Adrenal gland (tissue), 19 donors: ENCODE measurements at places on chromosomes 13 and 19. TPM values are rescaled to one million over a fixed set of nuclear protein-coding genes. Genes with fewer than 3 reads are reported as not detected.

DNA sequence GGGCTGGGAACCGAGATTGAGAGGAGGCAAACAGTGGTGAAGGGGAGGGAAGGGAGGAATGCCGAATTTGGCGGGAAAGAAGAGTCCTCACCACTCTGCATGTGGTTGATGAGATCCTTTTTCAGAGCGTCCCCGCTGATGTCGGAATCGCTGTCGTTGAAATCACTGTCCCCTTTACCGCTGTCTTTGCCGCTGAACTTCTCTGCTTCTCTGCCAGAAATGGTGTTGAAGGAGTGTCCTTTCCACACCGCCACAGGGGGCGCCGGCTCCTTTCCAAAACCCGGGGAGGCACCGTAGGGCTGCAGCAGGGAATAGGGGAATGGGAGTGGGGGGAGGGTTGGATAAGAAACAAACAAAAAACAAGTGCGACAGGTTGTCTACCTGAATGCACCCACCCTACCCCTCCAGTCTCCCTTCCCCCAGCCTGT lies 3.1 kb downstream of the PCDH8 start:
- no peaks in the 10 kb centered on the region for H3K4me1 ChIP-seq
- H3K36me3 ChIP-seq = no peaks in the 10 kb centered on the region
- H3K27ac ChIP-seq = no peak overlapping the region
- no peak overlapping the region for H3K4me3 ChIP-seq
- DNase-seq = no peak

DNA sequence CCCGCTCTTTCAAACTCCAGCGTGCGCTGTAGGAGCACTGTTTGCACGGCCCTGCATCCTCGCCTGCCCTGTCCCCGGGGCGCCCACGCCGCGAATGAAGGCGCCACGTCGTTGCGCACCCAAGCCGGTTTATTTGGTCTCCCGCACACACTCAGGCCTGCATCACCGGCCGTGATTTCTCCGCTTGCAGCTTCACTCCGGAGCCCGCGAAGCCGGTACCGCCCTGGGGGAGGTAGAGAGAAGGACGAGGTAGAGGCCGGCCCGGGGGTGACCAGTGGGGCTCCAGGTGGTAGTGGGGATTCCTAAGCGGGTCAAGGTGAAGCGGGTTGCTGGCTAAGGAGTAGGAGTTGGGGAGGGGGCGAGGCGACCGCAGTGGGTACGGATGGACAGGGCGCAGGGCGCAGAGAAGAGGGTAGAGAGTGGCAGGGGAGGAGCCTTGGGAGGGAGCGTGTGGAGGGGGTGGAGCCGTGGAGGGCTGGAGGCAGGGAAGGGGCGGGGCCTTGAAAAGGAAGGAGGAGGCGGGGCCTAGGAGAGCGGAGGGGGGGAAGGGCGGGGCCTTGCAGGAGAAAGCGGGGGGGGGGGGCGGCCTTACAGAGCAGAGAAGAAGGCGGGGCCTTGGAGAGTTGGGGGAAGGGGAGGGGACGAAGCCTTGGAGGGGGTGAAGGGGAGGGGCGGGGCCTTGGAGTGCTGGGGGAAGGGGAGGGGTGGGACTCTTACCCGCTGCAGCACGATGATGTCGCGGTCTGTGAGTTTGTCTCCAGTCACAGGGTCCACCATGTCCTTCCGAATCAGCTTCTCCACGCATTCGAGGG lies 24.6 kb downstream of the NOSIP start:
- no peaks in the 10 kb centered on the region for H3K27me3 ChIP-seq
- H3K4me3 ChIP-seq = no peak overlapping the region
- H3K4me1 ChIP-seq = peaks cover 19% of the 10 kb centered on the region
- peaks cover 39% of the 10 kb centered on the region for H3K36me3 ChIP-seq
- peak overlapping the region; percentile 59 for H3K27ac ChIP-seq
- peak; percentile 90 for DNase-seq

Gene FLT3LG
- polyA plus RNA-seq = 24.7 TPM

DNA sequence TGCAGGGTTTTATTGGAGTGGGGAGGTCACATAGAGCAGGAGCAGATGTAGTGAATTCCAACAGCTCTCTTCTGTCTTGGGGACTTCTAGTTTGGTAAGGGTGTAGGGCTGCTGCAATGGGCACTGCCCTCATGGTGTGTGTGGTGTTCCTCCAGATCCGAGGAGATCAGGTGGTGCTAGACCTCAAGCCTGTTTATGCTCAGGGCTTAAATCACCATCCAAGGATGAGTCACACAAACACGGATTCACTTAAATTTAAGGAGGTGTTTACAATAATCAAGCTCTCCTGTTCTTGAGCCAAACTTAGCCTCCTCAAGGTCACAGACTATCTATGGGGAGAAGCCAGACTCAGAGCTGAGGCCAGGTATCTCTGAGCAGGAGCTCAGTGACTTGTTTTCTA lies 23.0 kb downstream of the HS6ST3 start:
- no peak for DNase-seq
- no peak overlapping the region for H3K27ac ChIP-seq
- H3K4me3 ChIP-seq = no peak overlapping the region
- no peaks in the 10 kb centered on the region for H3K36me3 ChIP-seq
- no peaks in the 10 kb centered on the region for H3K4me1 ChIP-seq

Gene HCN2
- polyA plus RNA-seq = 2.5 TPM

DNA sequence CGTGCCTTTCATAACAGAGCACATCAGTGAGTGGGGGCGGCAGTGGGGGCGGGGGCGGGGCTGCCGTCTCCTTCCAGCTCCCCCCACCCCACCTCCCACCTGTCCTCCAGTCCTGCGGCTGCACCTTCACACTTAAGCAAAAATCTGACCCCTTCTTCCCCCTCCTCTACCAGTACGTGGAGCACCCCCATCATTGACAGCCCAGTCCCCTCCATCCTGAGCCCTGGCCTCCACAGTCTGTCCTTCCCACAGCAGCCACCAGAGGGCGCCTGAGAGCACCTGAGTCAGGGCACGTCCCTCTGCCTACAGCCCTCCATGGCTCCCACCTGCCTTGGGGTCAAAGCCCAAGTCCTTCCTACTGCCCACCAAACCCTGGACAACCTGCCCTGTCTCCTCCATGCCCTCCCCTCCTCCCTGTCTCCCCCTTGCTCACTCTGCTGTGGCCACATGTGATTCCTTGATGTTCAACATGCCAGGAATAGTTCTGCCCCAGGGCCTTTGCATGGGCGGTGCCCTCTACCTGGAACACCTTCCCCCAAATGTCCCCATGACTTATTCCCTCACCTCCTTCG lies 4.0 kb downstream of the EBI3 start:
- peak; percentile 52 for DNase-seq
- no peaks in the 10 kb centered on the region for H3K36me3 ChIP-seq
- no peaks in the 10 kb centered on the region for H3K4me1 ChIP-seq
- H3K27ac ChIP-seq = no peak overlapping the region

Gene EXOC3L2
- 10.9 TPM for polyA plus RNA-seq

DNA sequence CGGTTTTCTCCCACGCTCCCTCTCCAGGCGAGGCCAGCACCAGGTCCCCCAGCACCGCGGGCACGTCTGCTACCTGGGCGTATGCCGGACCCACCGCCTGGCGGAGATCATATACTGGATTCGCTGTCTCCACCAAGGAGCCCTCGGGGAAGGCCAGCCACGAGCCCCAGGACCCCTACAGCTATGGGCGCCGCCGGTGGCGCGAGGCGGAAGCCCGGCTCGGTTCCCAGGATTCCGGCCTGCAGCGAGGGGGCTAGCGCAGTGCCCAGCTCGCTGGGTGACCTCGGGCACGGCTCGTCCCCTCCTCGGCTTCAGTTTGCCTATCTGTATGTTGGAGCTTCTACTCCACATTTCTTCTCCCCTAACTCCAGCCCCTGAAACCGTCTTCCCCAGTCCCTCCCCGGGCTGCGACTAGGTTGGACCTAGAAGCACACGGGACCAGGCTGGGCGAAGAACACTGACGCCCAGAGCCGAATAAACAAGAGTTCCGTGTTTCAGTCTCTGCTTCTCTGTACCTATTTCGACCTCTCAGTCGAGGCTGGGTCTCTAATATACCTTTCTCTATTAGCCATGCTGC lies 749 bp upstream of the CPT1C start:
- H3K4me3 ChIP-seq = no peak overlapping the region
- DNase-seq = no peak
- H3K36me3 ChIP-seq = peaks cover 14% of the 10 kb centered on the region
- no peaks in the 10 kb centered on the region for H3K27me3 ChIP-seq
- H3K27ac ChIP-seq = peak overlapping the region; percentile 48
- peaks cover 3% of the 10 kb centered on the region for H3K4me1 ChIP-seq

- H3K4me1 ChIP-seq = no peaks in the 10 kb centered on the region
- no peaks in the 10 kb centered on the region for H3K27me3 ChIP-seq
- no peak overlapping the region for H3K4me3 ChIP-seq
- DNase-seq = no peak
These were observed 16.8 kb downstream of the MBD3L2B start for GRCh38 chr19:7004313-7004931.
